Activated gamma-delta T cell treated with anti-CD3 and anti-CD28 coated beads, Interleukin-2, amount 50 U/mL, for 16 hours (primary cell): ENCODE measurements at places on chromosomes 3 and 15.
A peak's percentile ranks its signal among the peaks of the same experiment; 100 is the strongest.

DNA sequence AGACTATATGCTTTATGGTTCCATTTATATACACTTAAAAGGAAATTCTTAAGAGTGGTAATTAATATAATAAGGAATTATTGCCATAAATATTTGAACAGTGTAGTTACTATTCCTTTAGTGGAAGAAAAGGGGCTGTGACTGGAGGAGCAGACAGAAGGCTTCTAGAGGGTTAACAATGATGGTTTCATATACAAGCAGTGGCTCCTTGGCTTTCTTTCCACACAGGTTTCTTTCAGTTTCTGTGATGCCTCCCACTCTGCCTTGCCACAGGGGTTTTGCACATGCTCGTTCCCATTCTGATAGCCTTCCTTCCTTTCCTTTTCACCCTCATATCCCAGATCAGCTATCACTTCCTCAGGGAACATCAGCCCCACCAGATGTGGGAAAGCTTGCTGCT, 108.8 kb upstream of the LYSMD4 start:
- no peak for DNase-seq

- DNase-seq, result no peak
Observed at GRCh38 chr3:53998980-53999379, 107.3 kb upstream of the SELENOK start.

DNA sequence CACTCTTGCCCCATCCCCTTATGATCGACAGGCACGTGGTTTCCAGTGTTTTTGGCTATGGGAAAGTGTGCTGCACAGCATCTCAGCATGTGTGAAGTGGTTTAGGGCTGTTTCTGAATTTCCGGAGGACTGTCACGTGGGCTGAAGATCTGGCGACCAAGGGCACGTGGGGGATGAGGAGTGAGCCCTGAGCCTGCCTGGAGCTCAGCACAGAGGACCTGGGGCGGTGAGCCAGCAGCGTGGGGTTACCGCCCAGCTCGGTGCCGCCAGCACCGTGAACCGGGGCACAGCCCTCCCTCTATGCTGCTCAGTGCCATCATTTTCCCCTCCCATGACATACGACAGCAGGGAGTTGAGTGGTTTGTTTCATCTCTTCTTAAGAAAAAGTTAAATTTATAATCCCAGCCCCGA, 150.2 kb downstream of the DNAJB8 start:
- peak; percentile 17 for DNase-seq

GRCh38 chr15:25368850-25369249, 70.0 kb downstream of the UBE3A start:
- DNase-seq, result no peak

DNA sequence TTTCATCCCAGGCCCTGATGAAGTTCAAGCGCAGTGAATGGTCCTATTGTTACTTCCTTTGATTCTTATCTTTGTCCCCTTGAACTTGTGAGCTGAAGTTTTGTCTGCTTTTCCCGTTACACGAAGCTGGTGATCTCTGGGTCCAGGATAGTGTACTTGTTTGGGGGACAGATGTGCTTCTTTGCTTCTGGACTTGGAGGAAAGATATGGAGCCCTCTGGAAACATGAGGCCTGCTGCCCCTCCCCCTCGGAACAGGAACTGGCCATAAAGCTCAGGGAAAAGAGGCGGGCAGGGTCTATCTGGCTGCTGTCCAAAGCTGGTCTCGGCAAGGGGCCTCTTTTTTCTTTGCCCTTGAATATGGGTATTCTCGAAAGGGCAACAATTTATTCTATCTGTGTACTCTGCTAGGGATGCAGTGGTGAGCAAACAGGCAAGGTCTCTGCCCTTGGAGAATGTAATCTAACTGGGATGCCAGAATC, 47.6 kb downstream of the IDH2 start:
- DNase-seq, result no peak

DNA sequence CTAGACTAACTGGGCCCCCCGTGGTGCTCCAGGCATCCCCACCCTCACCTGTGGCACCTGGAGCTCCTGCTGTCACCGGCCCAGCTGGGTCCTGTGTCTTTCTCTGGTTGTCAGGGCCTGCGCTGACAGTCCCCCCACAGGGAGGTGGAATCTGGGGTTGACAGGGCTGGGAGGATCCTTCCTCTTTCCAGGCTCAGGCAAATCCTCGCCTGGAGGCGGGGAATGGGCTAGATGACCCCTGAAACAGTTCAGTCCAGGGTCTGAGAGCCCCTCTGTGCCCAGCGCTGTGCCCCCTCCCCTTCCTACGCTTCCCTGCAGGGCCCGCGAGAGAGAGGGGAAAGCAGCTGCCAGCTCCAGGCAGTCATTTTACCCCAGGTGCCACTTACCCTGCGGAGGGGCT, 50.1 kb upstream of the MCF2L2 start:
- no peak for DNase-seq

DNA sequence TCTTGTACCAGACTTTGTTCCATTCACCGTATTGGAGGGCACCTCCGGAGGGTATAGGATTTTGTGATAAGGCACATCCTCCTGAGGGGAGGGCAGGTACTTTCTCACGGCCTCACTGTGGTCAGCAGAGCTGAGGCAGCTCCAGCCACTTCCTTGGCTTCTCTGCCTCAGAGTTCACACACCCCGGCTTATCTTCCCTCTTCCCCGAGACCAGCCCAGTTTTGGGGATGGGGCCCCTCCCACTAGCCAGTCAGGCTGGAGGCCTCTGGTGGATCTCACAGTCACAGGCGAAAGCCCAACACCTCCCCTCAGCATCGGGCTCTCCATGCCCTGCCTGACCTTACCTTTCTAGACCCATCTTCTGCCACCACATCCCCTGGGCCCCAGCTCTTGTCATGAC, 316.2 kb upstream of the CTDSPL start:
- no peak for DNase-seq

DNA sequence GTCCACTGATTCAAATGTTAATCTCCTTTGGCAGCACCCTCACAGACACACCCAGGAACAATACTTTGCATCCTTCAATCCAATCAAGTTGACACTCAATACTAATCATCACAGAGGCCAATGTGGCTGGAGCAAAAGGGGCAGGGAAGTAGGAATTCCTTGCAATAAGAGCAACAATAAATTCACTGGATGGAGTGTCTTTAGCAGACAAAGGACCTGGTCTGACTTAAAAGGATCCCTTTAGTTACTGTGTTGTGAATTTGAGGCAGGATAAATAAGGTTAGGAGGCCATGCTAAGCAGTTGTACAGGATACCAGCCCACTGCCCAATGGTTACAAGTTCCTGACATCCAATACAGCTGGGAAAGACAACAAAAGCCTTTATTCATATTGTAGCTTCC, 12.3 kb upstream of the GFM1 start:
- DNase-seq, result no peak

DNA sequence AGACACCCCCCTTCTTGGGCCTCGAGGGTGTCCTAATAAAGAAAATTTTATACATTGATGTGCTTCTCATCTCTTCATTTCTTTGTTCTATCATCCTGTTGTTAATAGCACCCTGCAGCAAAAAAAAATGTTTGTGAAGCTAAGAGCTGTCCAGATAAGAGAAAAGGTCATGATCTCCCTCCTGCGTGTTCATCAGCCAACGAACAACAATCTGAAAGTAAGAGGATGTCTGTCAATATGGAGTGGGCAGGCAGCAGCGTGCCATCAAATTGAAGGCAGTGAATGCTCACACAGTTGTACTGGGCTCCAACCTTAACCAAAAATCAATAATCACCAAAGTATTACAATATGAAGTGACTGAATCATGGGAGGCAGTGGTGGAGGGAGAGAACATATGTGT, 418.6 kb upstream of the ONECUT1 start:
- DNase-seq, result no peak

- DNase-seq, result no peak
Observed at GRCh38 chr15:40892447-40893012, 1.7 kb upstream of the VPS18 start.

- no peak for DNase-seq
Observed at GRCh38 chr15:48823237-48823636, 12.4 kb upstream of the CEP152 start.

DNA sequence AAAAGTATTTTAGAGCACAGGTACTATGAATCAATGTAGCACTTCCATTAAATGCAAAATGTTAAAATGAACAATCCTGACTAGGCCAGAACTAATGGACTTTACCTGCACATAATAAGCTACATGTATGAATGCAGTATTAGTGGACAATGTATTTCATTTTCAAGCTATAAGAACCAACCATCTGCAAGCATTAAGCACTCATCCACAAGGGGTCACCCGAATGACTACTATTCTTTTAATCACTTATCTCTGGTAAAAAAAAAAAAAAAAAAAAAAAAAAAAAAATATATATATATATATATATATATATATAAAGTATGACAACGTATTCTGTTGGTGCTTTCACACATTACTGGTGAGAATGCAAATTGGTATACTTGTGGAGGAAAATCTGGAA, 7.2 kb downstream of the HERC1 start:
- no peak for DNase-seq

DNA sequence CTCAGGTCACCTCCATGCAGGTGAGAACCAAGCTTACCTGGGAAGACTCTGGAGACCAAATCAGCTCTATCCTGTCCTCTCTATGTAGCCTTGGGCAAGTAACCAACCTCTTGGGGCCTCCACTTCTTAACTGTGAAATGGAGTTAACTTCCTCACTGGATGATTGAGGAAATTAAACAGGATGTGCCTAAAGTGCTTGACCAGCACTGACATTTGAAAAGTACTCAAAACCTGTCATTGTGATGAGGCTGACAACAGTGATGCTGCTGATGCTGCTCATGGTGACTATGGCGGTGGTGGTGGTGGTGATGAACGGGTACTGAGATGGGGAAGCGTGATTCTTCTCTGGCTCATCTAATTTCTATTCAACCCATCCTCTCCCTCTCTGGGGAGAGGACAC, 22.3 kb downstream of the VIPR1 start:
- no peak for DNase-seq

DNA sequence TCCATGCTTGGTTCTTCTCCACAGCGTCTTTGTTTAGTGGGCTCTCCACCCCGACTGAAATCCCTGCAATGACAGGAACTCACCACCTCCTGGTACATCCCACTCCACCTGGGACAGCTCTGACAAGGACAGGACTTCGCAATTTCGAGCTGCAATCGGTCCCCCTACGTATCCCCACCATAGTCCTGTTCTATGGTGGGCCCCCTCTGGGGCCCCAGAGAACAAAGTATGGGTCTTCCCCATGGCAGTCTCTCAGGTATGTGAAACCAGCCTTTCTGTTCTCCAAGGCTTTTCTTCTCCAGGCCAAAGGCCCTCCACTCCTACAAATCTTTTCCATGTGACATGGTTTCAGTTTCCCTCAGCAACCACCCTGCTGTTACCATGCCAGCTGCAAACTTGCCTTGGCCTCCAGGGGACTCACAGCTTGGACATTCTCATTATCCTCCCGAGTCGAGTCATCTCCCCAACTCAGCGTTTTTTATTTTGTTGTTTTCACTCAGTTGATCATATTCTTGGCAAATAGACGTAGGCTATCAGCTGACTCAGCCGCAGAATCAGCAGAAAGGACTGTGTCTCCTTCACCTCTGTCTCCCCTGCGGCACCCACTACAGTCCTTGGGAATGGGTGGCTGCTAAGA, 233.3 kb downstream of the OPA1 start:
- no peak for DNase-seq

DNA sequence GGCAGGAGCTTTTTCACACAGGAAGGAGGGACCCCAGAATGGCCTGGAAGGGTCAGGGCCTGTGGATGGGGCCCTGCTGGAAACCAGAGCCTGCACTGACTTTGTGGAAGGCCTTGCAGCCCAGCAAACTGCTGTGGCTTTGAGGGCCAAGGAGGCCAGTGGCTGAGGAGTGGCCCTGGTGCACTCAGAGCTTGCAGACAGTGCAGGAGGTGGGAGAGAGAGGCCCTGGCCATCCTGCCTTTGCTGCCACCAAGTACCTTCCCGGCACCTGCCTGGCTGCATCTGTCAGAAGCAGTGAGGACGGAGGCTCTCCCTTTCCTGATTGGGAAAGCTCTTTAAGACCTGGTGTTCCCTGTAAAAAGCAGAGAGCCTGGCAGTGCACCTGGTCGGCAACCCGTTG, 6.4 kb downstream of the PSTPIP1 start:
- no peak for DNase-seq
